Stimulated activated CD4-positive, alpha-beta T cell treated with anti-CD3 and anti-CD28 coated beads, TNF-alpha, amount 100 ng/mL, for 1 hour (primary cell): ENCODE measurements at places on chromosomes 7 and 10.

DNA sequence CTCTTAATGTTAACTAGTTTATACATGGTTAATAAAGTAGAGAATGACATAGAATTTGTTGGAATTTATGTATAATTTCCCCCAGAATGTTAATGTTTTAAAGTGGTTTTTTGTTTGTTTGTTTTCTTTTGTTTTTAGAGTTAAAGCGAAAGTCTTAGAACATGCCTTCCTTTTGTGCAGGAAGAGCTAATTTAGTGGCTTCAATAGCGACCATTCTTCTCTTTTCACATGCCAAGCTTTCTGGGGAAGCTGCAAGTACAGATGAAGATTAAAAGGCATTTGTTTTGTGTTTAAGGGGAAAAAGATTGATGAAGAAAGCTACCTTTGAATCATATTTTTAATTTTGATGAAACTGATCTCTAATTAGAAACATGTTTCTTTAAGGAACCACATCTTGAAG, 256.3 kb upstream of the CSTF2T start:
- no peak for DNase-seq

GRCh38 chr7:29483219-29484104, 80.2 kb upstream of the PRR15 start:
- no peak for DNase-seq

- DNase-seq = no peak
These were observed 29.4 kb downstream of the CPA1 start for GRCh38 chr7:130409712-130410072.

DNA sequence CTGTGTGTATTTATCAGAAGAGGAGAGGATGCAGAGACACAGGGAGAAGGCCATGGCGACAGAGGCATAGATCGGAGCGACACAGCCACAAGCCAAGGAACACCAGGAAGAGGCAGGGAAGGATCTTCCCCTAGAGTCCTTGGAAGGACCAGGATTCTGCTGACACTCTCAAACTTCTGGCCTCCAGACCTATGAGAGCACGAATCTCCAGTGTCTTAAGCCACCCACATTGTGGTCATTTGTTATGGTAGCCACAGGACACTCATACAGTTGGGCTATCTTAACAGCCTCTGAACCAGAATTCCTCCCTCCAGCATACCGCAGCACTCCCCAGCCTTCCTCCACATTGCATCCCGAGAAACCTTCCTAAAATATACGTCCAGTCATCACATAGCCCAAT, 367.0 kb upstream of the MGMT start:
- DNase-seq = no peak

DNA sequence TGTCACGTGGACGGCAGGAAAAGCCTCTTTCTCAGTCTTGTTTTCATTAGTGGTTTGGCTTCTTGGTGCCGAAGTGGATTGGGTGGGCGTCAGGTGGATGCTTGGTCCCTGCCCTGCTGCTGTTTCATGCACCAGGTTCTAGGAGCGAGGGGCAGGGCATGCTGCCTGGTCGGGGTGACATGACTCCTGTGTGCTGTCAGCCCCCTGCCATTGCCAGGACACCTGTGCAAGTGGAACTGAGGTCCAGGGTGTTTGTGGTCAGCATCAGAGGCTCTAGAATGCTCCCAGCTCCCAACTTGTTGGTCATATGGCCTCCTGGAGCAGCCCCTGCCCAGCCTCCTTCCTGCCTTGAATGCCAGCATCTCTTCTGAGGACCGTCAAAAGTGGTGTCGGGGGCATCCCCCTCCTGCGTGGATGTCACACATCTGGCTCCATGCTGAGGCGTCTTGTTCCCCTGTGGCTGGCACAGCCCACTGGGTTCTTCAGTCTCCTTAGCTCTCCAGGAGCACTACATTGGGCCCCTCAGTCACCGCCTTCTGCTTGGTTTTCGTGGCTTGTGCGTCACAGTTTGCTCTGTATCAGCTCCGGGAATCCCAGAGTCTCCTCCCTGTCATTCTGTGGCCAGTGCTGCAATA, 24.8 kb downstream of the ADCY1 start:
- DNase-seq = no peak

DNA sequence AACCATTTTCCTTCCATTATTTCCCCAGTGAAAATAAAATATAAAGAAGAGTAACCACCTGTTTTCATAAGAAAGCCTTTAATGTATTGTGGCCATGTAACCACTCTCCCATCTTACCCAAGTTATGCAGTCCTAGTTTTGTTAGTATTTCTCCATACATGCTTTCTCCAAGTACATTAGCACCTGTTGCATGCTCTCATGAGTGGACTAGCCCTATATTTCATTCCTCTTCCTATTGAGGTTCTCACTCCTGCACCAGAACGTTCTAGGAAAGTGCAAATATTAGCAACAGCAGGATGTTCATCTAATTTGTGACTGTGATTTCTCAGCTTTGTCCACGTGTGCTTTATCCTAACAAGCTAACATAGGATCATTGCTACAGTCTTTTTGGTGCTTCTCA, 155.1 kb upstream of the NPVF start:
- DNase-seq = no peak

DNA sequence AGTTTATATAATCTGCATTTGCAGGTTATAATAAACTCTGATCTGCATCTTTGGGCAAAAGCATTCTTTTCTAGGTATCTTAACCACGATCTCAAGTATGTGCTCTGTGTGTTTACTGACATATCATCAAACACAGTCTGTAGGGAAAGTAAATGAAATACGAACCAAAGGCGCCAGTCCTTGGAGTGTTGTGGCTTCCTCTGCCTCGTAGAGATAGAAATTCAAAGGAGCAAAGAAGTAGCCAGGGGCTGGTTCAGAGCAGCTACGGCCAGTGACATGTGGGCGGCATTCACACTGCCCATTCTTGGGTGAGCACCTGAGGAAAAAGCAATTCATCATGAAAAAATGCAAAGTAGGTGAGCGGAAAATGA, 38.7 kb downstream of the LAMB4 start:
- DNase-seq = no peak

DNA sequence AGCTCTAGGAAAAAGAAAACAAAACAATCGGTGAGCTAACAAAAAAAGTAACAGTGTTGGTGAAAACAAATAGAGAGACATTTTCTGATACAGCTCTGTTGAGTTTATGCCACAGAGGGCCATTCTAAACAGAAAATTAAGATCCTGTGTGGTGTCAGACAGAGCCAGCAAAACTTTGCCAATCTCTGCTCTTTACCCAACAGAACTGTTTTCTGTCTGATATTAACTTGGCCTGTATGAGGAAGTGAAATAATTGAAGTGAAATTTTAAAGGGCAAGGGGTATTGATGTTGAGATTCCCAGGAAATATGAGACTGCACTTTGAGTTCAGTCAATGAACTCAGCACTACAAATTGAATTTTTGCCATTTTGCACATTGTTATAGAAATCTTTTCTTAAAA, 101.0 kb downstream of the AOAH start:
- no peak for DNase-seq

DNA sequence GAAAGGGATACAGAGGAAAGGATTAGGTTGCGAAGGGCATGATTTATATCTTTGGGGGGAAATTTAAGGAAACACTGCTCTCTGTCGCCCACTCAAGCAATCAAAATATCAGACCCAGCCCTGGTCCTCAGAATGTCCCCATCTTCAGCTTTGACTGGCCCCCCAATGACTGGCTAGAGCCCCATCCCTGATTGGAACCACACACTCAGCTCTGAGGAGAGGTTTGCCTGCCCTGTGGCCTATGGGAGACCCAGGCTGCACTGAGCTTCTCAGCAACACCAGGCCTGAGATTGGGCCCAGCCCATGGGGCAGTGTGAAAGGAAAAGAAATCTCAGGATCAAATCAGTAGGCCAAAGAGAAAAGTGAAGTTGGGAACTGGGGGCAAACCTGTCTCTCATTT, 69.5 kb downstream of the ADCYAP1R1 start:
- no peak for DNase-seq
